ENCODE measurements at places on chromosomes 2 and 18. TPM values are rescaled to one million over a fixed set of nuclear protein-coding genes. Genes with fewer than 3 reads are reported as not detected.

SATB2 gene
- total RNA-seq: 4.8 TPM

DAW1 gene
- not detected for total RNA-seq

KIAA2012 gene
- total RNA-seq: not detected

TRIB2 gene
- 11.4 TPM for total RNA-seq

DSG3 gene
- not detected for total RNA-seq

ANKRD62 gene
- 2.8 TPM for total RNA-seq

IL1R2 gene
- 2.1 TPM for total RNA-seq

CD28 gene
- 0.28 TPM for total RNA-seq

KCNK3 gene
- total RNA-seq: 34.1 TPM

ABCG5 gene
- not detected for total RNA-seq

MEIS1 gene
- total RNA-seq: 70.9 TPM

TEX44 gene
- not detected for total RNA-seq

FAM124B gene
- 0.78 TPM for total RNA-seq

HNMT gene
- total RNA-seq: 17.5 TPM

SEPTIN10 gene
- 12.0 TPM for total RNA-seq

ALPP gene
- total RNA-seq: not detected

B3GNT7 gene
- total RNA-seq: 28.0 TPM

TRABD2A gene
- total RNA-seq: 0.38 TPM

FBXO36 gene
- 1.2 TPM for total RNA-seq

AQP12A gene
- total RNA-seq: 46.6 TPM

ARHGAP25 gene
- 1.9 TPM for total RNA-seq

TMEM200C gene
- total RNA-seq: 0.03 TPM

TBC1D8 gene
- 27.3 TPM for total RNA-seq

ERICH2 gene
- total RNA-seq: 0.87 TPM

RGPD4 gene
- total RNA-seq: not detected

GPR55 gene
- 0.03 TPM for total RNA-seq

ARHGEF4 gene
- total RNA-seq: 20.0 TPM

DES gene
- total RNA-seq: 6.1 TPM

SFXN5 gene
- 4.2 TPM for total RNA-seq

TOGARAM2 gene
- 0.03 TPM for total RNA-seq
